HCT116 (cell line): ENCODE measurements at places on chromosomes 2 and 18. TPM values are rescaled to one million over a fixed set of nuclear protein-coding genes. Genes with fewer than 3 reads are reported as not detected.
A peak's percentile ranks its signal among the peaks of the same experiment; 100 is the strongest.

GRCh38 chr18:71798986-71799673 lies 745.0 kb downstream of the CBLN2 start:
- no peak for DNase-seq

ZNF236 gene
- 15.0 TPM for total RNA-seq

PRKAG3 gene
- not detected for total RNA-seq

DNA sequence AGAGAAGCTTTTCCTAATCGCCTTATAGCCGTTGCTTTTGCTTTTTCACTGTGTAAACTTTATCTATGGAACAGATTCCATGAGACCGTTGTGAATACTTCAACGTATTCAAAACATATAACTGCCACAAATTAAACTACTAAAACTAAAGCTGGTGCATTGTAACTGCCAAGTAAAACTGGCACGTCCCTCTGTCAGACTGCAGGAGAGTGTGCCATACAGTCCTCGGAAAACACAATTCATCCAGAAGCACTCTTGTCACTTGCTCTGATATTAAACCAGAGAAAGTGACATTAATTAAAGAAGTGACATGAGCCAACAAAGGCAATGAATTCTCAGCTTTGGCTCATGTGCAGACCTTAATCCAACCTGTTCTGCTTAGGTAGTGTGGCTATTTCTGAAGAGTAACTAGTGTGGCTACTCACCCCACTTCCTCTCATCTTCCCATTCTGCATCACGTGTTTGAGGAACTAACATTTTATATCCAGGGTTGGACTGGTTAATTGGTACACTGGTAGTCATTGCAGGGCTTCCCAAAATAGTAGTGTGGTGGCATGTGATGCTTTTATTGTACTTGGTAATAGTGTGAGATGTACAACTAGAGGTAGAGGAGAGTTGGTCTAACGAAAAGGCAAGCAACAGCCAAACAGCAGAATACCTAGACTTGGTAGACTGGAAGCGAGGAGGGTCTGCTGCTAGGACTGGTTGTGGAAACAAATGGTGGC lies 9.7 kb downstream of the VRK2 start:
- DNase-seq, result no peak

RDH14 gene
- 15.5 TPM for total RNA-seq

TUBA3D gene
- not detected for total RNA-seq

CHRNG gene
- not detected for total RNA-seq

- no peak for DNase-seq
Observed at GRCh38 chr18:4412286-4412685, 42.8 kb downstream of the DLGAP1 start.

GRCh38 chr18:13573750-13574149 lies 152.6 kb downstream of the FAM210A start:
- DNase-seq, result no peak

DNA sequence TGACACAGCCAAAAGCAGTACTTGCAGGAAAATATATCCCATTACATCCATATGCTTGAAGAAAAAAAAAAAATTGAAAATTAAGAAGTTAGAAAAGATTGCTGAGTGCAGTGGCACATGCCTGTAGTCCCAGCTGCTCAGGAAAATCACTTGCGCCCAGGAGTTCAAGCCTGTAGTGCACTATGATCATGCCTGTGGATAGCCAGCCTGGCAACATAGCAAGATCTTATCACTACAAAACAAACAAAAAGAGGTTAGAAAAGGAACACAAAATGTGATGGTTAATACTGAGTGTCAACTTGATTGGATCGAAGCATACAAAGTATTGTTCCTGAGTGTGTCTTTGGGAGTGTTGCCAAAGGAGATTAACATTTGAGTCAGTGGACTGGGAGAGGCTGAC lies 361.9 kb downstream of the NYAP2 start:
- no peak for DNase-seq

SCN2A gene
- 0.25 TPM for total RNA-seq

GRCh38 chr2:13201924-13202323 lies 485.2 kb downstream of the TRIB2 start:
- DNase-seq, result no peak

TMEM237 gene
- total RNA-seq, result 29.4 TPM

RAB17 gene
- total RNA-seq, result 41.8 TPM

GRCh38 chr2:195575879-195576401 lies 81.1 kb upstream of the SLC39A10 start:
- peak; percentile 24 for DNase-seq

DNA sequence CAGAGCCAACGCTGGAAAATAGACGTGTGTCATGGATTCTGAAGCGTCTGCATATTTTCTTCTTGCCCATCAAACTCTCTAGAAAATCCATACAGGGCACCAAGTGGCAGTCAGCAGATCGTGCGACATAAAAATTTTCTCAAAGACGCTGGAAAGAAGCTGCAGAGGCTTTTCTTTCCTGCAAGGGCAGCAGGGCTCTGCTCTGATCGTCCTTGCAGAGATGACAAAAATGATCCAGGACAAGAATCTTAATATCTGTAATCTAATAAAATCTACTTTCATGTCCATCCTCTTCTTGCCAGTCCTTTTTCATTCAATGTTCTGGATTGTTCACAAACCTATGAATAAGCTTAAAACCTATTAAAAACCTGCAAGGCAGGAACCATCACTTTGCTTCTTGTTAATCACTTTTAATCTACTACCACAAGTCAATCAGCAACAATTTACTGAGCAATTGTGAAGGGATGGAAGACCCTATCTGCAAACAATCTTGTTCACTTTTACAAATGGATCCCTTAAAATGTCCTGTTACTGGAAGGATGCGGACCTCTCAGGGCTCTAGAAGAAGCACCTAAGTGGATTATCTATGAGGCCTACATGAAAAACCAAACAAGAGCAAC lies 93.6 kb downstream of the MREG start:
- DNase-seq, result no peak

- no peak for DNase-seq
Observed at GRCh38 chr2:129870685-129871241, 108.7 kb upstream of the RAB6C start.

DNA sequence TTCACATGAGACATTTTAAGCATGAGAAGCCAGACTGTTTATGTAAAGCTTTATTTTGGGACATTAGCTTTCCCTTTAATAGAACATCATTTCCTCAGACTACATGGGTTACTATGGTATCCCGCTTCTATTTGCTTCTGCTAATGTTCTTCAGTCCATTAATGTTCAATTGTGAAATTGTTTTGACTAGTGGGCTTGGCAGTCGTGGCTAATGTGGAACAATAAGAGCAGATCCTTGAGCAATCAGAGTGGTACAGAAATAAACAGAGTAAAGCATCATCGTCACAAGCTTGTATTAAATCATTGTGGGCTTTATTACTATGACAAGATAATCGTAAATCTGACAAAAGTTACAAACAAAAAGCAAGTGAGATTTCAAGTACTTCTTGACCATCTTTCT lies 60.2 kb downstream of the PDE1A start:
- no peak for DNase-seq

BUB1 gene
- total RNA-seq, result 80.2 TPM

GRCh38 chr2:193350509-193350908 lies 1155.8 kb upstream of the TMEFF2 start:
- no peak for DNase-seq

- DNase-seq, result no peak
Observed at GRCh38 chr2:1642993-1643619, 101.2 kb downstream of the PXDN start.

GRCh38 chr18:34799291-34799690 lies 89.2 kb downstream of the DTNA start:
- no peak for DNase-seq

- no peak for DNase-seq
Observed at GRCh38 chr2:80247339-80247738, 57.2 kb downstream of the LRRTM1 start.

DNA sequence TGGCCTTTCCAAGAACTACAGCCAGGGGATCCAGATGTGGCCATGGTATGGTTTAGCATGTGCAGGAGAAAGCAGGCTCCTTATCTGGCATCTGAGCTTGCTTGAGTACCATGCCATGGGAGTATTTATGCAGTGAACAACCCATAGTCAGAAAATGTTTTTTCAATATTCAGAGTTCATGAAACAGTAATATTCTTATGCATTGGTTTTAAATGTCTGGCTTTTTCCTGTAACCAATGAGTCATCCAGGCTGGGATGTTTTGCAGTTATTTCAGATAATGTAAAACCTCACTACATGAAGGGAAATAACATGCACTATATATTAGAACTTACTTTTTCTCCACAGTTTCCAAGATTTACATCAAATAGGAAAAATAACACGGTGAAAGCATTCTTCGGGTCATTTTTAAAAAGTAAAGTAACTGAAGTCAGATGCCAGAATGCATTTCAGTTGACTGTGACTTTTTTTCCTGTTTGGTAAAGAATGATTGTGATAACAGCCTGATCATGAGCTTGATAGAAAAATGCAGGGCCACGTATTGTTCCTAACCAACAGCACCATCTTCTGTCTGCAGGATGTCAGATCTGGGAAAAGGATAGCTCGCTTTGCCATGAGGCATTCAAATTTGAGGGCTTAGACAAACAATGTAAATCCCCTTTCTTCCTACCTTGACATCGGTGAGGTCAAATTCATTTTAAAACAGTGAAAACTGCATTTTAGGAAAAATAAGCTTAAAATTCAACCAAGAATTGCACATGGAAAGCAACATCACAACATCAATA lies 152.8 kb downstream of the DSC3 start:
- peak; percentile 23 for DNase-seq

NDUFS1 gene
- total RNA-seq, result 86.6 TPM

DNA sequence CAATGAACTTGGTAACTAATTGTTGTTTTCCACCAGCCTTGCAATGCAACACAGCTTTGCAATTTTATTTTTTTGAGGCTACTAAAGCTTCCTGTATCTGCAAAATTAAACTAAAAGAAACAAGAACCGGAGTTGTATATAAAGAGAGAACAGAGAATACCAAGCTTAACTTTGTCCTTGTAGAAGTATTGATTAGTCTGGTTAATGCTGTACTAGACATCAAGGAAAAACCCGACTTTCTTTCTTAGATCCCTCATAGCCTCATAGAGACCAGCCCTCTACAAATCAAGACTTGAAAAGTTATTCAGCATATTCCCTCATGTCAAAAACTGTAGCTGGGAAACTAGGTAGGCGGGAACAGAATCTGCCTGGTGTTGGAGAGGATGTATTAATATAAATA lies 1.7 kb upstream of the ASAP2 start:
- no peak for DNase-seq

UGT1A5 gene
- total RNA-seq, result not detected

- DNase-seq, result peak; percentile 78
Observed at GRCh38 chr2:132438691-132439090, 22.1 kb downstream of the GPR39 start.

- DNase-seq, result no peak
Observed at GRCh38 chr2:170823898-170824215, 7.2 kb downstream of the GAD1 start.

GRCh38 chr2:11876436-11876835 lies 130.0 kb downstream of the LPIN1 start:
- no peak for DNase-seq

KIF5C gene
- total RNA-seq, result 6.5 TPM

DNA sequence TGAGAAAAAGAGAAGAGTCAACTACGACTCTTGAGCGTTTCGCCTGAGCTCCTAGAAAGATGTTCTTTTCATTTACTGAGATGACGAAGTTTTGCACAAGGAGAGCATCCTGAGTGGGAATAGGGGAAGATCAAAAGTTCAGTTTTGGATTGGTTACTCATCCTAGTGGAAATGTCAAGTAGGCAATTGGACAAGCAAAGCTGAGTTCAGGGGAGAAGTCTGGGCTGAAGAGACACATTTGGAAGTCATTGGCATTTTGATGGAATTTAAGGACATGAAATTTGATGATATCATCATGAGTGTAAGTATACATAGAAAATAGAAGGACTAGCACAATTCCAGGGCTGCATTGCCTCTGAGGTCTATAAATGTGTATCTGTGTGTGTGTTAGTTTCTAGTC lies 416.6 kb downstream of the RAD51AP2 start:
- DNase-seq, result no peak
